Stimulated activated CD8-positive, alpha-beta memory T cell treated with anti-CD3 and anti-CD28 coated beads, Interleukin-7, amount 100 ng/mL, for 1 hour (primary cell): ENCODE measurements at places on chromosomes 6 and 20.

DNA sequence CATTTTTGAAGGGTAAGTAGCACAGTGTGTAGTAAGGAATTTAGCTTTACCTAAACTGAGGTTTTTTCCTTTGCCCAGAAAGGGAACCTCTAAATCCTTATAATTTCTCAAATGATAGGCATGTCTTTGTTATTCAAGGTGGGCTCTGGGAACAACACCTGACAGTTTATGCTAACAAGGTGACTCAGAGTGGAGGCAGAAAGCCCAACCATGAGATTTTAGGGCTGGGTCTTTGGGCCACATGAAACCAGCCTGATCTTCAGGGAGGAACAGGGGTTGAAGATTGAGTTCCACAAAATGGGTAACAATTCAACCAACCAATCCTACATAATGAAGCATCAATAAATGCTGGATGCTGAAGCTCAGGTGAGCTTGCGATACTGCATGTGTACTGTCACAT is 46.6 kb downstream of the PRSS35 start:
- no peak for DNase-seq

DNA sequence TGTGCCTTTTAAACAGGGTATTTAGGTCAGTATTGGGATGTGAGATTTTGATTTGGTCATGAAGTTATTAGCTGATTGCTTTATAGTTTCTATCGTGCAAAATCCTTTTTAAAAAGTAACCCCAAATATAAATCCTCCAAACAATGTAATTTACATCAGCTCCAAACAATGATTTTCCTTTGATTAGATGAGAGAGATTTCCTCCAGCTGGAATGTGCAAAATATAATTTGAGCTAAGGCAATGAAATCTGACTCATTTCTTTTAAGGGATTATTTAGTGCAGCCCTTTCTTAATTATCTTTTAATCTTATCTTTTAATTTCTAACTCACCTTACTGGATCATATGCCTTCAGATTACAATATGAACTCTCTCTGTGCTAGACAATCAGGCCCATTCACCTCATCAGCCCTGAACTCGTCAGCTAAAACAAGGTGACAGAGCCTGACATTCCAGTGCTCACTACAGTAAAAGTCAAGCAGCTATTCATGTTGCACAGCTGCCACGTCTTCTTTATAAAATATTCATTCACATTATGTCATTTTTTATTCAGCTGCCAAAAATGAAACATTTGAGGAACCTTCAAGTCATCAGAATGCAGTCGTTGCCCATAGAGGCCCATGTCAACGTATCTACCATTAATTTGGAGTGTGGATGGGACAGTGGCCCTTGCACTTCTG is 440.1 kb downstream of the CBLN4 start:
- no peak for DNase-seq

DNA sequence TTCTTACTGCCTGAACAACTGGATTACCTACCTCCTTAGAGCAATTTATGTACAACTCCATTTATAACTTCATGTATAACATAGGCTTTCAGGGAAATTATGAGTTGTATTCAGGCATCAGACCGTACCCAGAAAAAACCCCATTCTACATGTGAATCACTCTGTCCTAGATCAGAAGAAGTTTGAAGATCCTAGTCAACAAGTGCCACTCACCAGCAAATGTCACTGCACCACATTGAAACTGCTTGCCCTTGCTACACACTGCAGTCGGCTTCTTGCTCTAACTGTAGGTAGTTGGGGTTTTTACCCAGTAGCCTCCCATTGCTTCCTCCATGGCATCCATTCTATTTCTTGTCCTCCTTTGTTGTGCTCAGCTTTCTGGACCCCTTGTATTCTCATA is 132.4 kb downstream of the DNAH8 start:
- no peak for DNase-seq

GRCh38 chr6:157210954-157211353 is 112.4 kb downstream of the TMEM242 start:
- DNase-seq = no peak

- no peak for DNase-seq
These were observed 88.4 kb upstream of the TAB2 start for GRCh38 chr6:149229096-149229495.

GRCh38 chr6:52516269-52516668 is 60.6 kb downstream of the TRAM2 start:
- DNase-seq = no peak

DNA sequence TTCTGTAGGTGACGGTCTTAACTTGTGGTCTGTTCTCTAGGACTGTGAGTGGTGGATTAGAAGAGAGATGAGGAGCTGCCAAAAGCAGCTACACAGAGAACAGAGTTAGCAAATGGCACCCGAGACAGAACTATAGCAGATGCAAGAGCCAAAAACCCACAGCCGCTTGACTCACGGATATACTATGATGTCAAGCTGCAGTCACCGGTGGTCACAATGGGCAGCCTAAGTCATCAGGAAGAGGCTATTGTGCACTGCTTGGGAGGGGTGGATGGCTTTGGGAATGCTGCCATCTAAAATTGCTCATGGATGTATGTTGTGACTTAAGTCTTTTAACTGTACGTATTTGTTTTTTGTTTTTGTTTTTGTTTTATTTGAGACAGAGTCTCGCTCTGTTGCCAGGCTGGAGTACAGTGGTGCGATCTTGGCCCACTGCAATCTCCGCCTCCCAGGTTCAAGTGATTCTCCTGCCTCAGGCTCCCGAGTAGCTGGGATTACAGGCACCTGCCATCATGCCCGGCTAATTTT is at the start of gene GTSF1L:
Gene GTSF1L (minus strand): TSS at position 192 of the 528 bp plus-strand sequence. CDS start 308 bp downstream, outside the sequence.
- DNase-seq = no peak

DNA sequence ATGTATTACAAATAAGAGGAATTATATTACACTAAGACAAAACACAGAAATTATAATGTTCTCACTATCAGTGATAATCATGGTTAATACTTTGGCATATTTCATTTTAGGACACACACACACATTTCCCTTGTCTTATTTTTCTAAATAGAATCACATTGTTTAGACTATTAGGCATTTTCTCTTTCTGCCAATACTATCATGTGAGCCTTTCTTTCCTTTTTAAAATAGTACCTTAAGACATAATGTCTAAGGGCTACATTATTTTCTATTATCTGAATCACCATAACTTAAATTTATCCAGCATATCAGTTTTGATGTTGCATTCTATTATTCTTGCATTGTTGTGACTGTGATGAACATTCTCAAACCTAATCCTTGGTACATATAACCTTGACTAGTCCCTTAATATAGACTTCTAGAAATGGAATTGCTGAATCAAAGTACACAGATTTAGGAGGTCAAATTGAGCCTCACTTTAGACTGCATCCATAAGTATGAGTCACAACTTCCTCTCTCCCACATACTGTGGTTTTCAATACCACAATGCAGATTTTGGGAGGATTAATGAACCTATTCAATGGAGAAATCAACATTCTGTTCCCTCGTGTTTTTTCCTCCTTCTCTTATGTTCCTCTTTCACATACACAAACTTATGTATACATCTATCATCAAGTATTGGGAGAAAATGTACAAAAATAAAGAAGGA is 212.6 kb downstream of the MOXD1 start:
- DNase-seq = no peak

- no peak for DNase-seq
These were observed 72.4 kb downstream of the ADGRG6 start for GRCh38 chr6:142374091-142374770.

DNA sequence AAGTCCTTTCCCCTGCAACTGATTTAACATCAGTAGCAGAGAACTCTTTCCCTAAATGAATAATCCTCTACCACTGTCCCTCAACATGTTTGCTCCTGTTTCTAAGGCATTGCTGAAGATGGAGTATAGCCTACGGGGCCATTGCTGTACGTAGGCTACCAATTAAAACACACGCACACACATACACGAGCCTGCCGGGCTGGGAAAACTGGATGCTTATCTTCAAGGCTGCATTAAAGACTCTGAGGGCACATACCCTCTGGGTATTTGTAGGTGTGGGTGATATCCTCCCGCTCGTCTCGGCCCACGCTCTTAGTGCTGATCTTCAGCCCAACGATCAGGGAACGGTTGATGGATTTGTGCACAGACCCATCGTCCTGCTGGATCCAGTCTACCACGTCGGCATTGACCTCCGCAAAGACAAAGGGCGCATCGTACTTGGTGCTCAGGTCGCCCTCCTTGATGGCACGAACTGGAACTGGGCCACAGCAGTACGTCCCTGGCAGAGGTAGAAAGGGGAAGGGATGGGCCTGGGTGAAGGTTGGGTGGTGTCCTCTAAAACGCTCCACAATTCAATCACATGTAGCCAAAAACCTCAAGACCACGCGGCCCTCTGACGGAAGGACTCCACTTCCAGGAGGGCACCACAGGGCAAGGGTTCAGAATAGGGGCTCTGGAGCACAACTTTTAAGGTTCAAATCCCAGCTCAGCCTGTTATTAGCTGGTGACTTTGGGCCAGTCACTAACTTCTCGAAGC is 25.7 kb downstream of the TGM2 start:
- DNase-seq = no peak

GRCh38 chr20:22773344-22773743 is 189.0 kb upstream of the FOXA2 start:
- no peak for DNase-seq

DNA sequence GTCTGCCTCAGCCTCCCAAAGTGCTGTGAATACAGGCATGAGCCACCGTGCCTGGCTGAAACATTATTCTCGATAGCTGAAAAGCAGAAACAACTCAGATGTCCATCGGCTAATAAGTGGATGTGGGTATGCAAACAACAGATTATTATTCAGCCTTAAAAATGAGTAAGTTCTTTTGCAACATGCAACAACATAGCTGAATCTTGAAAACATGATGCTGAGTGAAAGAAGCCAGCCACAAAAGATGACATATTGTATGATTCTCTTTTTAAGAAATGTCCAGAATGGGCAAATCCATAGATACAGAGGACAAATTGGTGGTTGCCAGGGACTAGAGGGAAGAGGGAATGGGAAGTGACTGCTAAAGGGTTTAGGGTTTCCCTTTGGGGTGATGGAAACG is 61.7 kb downstream of the RIOK1 start:
- DNase-seq = no peak

DNA sequence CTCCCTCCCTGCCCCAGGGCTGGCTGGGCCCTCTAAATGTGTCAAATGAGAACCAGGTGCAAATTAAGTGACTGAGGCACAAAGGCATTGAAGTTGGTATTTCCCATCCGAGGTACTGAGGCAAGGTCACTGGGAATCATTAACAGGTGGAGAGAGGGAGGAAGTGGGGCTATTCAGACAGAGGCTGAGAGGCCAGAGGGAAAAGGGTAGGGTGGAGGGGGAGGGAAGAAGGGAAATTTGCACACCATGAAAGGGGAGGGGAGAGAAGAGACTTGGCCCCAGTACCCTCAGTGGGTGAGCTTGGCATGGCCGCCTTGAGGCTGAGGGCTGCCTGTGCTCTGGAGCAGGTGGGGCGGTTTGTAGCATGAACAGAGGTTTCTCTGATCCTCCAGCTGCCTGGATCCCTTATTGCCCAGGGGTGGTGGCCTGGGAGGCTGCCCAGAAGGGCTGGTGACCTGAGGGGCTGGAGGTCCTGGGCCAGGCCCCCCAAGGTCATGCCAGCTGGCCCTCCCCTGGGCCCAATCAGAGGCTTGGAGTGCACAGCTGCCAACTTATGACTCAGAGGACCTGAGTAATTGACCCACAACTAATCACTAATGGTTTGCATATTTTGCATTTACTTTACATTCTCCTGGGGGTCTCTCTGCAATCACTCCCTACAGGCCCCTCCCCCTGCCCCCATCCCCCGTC is 40.3 kb upstream of the ZFAND3 start:
- DNase-seq = no peak

DNA sequence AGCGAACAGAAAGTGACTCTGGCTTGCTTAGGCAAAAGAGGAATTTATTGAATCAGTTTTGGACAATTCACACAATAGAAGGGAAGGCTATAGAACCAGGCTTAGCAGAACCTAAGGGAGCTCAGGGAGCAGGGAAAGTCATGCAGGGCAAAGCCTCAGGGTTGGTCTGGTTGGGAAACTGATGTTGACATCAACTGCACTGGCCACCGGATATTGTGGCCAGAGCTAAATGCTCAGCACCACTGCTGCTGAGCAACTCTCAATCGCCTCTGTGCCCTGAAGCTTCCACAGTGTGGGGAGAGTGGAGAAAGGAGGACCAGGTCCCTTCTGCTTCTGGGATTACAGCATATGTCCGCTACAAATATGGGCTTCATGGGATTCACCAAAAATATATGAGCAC is 93.3 kb upstream of the GCM1 start:
- DNase-seq = no peak

DNA sequence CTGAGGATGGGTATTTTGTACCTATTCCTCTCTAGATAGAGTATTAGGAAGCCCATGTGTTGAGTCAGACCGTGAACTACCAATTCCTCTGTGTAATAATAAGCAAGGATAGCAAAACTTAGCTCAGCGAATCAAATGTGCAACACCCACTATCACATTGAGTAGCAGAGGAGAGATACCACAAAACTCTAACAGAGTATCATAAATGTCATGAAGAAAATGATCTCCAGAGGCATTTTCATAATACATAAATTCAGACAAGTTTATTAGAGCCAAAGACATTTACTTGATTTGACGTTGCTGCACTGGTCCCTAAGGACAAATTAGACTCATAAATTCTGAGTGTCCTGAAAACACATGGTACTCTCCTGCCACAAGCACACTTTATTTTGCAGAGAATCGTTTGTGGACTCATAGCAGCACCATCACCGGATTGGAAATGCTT is 245.2 kb downstream of the HAO1 start:
- DNase-seq = no peak

GRCh38 chr6:158472447-158472846 is 87.4 kb upstream of the TMEM181 start:
- no peak for DNase-seq

DNA sequence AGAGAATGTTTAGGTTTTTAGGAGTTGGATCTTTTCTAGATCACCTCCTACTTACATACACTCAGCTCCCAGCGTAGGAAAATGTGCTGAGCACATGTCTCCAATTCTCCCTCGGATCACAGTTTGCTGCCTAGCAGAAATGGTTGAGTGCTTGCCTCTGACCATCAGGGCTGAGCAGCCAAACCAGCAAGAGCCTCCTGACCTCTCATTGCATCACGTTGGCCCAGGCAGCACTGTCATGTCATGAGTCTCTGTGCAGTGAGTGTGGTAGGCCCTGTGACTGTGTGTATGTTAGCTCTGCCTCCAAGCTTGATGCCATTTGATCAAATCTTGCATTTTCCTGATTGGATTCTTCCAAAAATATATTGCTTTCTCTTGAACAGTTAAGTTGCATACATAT is 112.0 kb downstream of the LRRC1 start:
- no peak for DNase-seq

DNA sequence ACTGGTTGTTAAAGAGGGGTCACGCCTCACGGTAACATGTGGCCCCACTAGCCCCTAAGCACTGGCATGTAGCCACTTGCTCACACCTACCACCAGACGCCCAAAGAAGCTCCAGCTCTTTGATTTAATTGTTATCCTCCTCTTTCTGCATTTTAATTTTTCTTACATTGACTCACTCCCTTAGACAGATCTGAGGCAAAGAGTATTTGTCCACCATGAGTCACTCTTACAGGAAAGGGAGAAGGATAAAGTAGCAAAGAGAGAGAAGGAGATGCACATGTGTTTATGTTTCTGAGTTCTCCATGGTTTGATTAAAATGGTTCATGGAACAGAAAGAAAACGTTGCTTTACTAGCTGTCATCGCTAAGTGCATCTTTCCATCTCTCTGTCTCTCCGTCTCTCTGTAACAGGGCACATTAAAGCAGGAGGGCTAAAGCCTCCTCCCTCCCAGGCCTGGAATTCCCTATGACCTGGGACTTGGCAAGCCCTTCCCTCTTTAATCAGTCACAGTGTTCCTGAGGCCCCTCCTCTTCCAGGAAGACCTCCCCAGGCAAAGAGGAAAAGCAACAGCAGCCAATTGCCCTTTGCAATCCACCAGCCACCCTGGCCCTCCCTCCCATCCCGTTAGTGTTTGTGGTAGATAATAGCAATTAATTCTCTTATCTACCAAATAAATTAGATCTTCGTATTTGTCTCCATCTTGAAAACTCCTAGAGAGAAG is 112.8 kb upstream of the TSHZ2 start:
- DNase-seq = no peak
